ENCODE measurements at places on chromosomes 5 and 9.
A peak's percentile ranks its signal among the peaks of the same experiment; 100 is the strongest.

DNA sequence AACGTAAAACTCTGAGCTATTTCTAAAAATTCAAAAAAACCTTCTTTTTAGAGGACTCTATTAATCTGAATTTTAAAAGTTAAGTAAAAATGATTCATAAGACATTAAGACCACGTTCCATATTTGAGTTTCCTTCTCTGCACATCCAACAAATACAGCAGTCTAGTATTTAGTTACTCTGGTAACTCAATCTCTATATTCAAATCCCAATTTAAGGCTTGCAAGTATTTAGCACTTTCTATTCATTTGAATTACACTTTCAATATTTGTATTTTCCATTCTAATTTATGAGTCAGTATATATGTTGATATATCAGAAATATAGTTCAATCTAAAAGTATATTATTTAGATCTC, 17.7 kb downstream of the RFX3 start:
- DNase-seq = no peak

- no peak for DNase-seq
These were observed 57.3 kb upstream of the DMRT1 start for GRCh38 chr9:784202-784601.

DNA sequence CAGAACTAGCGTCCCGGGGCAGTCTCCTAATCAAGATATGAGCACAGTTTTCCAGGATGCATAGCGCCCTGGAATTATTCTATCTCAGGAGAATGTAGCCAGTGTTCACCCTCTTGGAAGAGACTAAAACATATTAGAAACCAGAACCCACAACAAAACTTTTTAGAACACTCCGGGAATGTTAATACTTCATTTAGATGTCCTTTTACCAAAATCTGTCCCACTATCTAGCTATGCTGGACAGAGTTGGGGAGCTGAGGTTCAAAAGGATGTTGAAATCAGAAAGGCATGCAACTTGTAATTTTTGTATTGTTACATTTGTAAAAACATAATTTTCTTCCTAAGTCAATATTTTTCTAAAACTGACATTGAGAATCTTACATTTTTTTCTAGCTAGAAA, 386.5 kb upstream of the RFX3 start:
- no peak for DNase-seq

DNA sequence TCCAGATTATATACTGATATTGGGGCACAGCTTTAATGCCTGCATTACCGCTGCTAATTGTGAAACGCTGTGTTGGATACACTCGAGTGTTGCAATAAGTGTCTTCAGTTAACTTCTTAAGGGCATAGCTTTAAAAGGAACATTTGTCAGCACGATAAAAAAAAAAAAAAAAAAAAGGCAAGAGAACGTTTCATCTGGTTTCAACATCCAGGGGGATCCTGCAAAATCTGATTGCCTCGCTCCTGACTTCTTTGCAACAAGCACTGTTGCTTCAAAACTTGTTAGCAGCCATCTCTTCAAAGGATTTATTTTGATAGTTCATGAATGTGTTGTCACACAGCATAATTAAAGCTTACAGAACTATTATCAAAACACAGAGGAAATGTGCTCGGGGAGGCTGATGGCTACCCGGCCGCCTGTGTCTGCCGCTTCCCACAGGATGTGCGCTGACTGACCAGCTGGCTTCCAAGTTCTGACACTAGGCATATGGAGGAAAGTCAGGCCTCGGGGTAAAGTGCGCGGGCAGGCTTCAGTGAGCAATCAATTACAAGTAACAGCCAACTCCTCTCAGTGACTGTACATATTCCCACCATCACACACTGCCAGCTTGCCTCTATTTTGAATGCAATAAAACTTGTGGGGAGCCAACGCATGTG, 77.7 kb downstream of the EBF1 start:
- peak; percentile 62 for DNase-seq

- DNase-seq = no peak
These were observed 150.3 kb downstream of the RASEF start for GRCh38 chr9:82912645-82913044.

DNA sequence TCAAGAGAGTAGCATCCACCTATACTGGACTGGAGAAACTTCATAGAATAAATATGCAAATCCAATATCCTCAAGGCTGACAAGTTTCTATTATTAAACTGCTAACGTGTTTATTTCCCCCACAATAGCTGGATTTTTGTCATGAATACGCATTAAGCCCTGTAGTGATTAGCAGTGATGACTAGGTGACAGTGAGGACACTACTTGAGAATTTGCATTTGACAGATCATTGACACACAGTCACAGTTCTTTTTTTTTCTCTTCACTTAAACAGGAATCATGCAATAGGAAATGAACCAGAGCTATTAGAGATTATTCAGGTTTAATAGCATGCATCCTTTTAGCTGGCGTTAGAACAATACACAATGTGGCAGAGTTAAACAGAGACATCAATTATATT, 35.3 kb downstream of the MPDZ start:
- DNase-seq = no peak

- no peak for DNase-seq
These were observed 34.7 kb upstream of the DMXL1 start for GRCh38 chr5:119036101-119036762.

DNA sequence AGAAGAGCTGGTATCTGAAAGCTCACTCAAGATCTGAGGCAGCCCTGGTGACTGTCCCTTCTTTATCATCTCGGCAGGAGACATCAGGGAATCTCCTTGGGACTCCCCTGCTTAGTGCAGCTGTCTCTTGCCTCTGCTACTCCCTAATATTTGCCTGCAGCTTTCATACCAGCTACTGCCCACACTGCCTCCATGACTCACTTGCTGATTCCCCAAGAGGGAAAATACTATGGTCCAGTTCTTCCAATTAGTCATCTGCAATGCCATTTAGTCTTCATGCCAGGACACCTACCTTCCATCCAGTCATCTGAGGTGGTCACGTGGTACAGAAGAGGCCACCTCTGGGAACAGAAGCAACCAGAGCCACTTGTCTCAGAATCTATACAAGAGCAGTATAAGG, 270.8 kb downstream of the NTRK2 start:
- no peak for DNase-seq

GRCh38 chr9:132541870-132542830, 40.3 kb upstream of the BARHL1 start:
- no peak for DNase-seq

GRCh38 chr5:38250763-38251448, 7.5 kb upstream of the EGFLAM start:
- no peak for DNase-seq

GRCh38 chr5:144503123-144503522, 332.4 kb downstream of the KCTD16 start:
- no peak for DNase-seq

DNA sequence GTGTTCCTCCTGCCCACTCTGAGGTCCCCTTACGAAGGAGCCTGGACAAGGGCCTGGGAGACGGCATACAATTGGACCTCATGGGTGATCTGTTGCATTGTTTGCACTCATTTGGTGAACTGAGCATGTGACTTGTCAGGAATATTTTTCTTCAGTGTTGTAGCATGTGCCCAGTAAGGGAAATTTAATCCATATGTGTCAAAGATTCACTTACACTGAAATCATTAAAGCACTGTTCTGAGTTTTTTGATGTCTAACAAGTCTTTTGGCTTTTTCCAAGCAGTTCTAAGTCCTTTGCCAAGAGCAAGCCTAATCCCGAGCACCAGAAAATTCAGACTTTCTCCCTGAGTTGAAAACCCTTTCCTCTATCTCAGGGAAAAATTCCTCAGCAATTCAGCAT, 61.6 kb upstream of the RPS23 start:
- DNase-seq = no peak

DNA sequence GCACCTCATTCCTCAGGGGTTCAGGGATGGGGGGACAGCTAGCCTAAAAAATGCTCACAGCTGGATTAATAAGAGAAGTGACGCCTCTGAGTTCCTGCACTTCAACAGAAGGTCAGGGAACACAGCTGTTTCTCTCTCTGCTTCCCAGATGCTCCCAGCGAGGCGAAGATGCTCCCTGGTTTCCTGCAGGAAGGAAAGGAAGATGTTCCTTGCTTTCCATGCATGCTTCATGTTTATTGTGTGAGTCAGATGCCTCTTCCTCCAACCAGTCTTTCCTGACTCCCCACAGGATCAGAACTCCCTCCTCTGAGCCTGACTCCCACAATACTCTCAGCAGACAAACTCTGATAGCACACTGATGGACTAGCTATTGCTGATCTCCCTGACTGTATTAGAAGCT, 71.9 kb downstream of the MFAP3 start:
- DNase-seq = no peak

DNA sequence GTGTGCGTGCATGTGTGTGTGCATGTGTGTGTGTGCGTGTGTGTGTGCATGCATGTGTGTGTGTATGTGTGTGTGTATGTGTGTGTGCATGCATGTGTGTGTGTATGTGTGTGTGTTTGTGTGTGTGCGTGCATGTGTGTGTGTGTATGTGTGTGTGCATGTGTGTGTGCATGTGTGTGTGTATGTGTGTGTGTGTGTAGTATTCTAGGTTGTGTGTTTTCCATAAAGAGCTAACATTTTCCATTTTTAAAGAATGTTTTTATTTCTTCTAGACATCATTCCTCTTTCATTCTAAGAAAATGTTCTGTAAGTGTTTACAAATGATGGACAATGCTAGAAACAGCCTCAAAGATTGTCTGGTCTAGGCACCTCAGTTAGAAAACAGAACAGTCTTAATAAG, 15.6 kb downstream of the ENTREP1 start:
- DNase-seq = no peak

- peak; percentile 15 for DNase-seq
These were observed 51.2 kb downstream of the ZNF618 start for GRCh38 chr9:113927277-113927676.

DNA sequence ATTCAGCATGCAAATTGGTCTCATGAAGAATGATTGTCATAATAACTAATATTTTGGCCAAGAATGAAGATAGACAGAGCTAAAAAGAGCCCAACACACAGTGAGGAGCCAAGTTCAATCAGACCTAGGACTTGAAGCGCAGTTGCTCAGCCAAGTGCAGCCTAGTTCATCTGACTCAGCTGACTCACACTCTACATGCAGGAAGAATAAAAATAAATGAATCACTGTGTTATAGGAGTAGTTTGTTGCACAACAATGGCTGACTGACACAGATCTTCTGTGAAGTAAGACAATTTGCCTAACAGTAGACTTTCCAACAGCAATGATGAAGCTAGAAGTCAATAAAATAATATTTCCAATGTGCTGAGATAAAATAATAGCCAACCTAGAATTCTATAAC, 261.5 kb downstream of the CEMIP2 start:
- no peak for DNase-seq

GRCh38 chr5:174295702-174296436, 250.4 kb downstream of the NSG2 start:
- DNase-seq = peak; percentile 32

- no peak for DNase-seq
These were observed 720.5 kb downstream of the TLE4 start for GRCh38 chr9:80292231-80292630.

DNA sequence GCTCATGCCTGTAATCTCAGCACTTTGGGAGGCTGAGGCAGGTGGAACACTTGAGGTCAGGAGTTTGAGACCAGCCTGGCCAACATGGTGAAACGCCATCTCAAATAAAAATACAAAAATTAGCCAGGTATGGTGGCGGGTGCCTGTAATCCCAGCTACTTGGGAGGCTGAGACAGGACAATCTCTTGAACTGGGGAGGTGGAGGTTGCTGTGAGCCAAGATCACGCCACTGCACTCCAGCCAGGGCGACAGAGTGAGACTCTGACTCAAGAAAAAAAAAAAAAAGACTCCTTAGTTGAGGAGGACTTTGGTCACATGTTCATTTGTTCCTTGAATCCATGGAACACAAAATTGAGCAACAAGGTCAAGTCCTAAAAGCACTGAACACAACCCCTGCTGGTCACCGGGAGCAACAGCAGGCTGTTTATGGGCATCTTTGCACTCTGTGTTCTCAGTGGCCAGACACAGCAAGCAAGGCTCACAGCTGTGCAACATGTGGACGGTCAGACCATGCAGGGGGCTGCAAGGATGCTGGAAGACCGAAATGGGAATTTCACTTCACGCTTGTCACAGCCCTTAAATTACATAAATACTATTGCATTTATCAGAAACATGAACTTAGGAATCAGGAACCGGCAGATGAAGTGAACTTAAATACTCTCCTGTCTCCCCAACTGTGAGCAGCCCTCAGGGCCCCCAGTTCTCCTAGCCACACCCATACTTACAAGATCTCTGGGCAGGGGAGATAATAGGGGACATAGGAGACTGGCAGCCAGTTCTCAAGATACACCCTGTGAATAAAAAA, 2.8 kb downstream of the GBGT1 start:
- peak; percentile 49 for DNase-seq
